ENCODE measurements at places on chromosomes 5 and 9.

DNA sequence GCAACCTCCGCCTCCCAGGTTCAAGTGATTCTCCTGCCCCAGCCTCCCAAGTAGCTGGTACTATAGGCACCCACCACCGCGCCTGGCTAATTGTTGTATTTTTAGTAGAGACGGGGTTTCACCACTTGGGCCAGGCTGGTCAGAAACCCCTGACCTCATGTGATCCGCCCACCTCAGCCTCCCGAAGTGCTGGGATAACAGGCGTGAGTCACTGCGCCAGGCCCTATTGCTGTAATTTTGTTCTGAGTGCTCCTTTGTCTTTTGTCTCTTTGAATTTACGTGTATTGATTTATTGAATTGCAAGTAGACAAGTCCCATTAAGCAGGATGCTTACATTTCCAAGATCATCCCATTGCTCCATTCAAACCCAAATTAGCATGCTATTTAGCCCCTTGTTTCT lies 186.7 kb downstream of the MSX2 start:
- DNase-seq, result no peak

DNA sequence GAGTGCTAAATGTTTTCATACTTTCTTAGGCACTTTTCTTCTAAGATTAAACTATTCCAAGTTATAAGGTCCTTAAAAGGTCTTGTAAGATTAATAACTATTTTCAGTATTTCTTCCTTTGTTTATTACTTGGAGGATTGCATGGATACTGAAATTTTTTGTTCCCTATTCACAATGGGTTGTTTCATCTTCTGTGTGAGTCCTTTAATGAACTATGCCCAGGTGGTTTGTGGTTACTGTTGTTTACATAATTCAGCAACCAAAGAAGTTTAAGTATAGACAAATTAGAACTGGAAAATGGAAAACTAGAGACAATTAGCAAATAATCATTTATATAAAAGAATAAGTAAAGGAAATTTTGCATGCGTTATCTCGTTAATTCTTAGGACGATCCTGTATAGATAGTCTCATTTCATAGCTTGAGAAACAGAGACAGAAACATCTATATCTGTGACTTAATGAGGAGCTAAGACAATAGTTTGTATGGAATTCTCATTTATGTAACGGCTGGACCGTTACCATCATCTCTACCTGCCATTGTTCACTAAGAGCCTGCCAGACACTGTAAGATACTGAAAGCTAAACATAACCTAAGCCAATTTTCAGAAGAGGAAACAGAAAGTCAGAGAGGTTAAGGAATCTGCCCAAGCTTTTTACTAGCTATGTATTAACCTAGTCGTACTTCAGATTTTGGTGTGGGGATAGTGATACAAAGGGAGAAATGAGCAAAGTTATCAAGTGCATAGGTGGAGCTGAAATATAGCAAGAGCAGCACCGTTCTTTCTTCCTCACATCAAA lies 148.2 kb downstream of the PAM start:
- no peak for DNase-seq

DNA sequence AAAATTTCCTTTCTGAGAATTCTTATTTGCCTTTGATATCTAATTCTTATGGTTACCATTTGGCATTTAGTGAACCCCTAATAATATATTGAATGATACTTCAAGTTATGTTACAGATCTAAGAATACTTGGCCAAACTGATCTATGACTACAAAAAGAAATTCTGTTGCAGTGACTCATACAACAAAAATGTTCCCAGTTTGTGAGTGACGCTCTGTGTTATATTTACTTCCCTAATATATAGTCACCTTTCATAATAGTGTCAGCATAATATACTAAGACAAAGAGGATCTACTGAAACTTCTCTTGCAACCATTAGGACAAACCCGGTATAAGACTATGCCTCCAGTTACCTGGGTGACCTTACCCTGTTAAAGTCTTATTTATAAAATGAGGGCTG lies 216.9 kb upstream of the TLX3 start:
- no peak for DNase-seq

DNA sequence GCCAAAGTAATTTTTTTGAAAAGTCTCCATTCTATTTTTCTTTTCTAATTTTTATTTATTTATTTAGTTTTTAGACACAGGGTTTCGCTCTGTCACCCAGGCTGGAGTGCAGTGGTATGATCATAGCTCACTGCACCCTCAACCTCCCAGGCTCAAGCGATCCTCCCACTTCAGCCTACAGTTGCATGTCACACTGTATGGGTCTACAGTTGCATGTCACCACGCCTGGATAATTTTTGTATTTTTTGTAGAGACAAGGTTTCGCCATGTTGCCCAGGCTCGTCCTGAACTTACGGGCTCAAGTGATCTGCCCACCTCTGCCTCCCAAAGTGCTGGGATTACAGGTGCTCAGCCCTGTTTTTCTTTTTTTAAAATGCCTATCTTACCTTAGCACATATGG lies 10.7 kb downstream of the FANCC start:
- DNase-seq, result no peak

GRCh38 chr9:114276908-114277821 lies 45.7 kb upstream of the ORM1 start:
- DNase-seq, result no peak

DNA sequence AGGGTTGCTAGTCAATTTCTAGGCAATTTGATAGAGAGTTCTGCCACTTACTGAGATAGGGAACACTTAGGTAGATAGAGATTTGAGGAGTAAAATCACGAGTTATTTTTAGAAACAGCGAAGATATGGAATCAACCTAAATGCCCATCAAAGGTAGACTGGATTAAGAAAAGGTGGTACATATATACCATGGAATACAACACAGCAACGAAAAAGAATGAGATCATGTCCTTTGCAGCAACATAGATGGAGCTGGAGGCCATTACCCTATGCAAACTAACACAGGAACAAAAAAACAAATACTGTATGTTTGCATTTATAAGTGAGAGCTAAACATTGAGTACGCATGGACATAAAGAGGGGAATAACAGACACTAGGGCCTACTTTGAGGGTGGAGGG lies 9.7 kb downstream of the ELL2 start:
- no peak for DNase-seq

DNA sequence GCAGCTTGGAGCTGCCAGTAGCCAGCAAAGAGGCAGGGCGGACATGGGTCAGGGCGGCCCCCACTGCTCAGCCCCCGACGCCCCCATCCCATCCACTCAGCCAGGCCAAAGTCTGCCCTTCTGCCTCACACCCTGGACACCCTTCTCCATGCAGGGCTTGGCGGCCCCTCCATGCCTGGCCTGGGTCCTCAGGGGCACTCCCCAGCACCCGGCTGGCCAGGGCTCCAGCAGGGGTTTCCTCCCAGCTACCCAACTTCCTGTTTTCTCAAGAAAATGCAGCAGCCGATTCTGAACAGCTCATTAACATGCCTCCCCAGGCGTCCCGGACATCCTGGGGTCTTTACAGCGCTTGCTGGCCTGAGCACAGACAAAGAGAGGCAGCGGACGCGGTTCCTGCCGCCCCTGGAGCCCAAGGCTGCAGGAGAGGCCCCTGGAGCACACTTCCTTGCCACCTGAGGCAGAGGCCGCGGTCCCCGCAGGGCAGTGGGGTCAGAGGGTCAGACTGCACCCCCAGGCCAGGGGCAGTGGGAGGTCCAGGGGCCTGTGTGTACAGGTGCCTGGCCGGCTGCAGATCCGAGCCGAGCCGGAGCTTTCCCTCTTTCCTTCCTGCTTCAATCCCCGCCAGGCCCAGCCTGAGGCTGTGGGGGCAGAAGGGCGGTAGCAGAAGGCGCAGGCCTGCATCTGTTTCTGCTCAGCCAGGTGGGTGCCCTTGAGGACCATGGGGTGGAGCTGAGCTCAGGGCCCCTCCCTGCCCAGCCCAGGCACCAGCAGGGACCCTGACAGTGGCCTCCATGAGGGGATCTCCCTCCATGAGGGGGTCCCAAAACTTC lies 18.7 kb upstream of the NRARP start:
- DNase-seq, result peak; percentile 31

DNA sequence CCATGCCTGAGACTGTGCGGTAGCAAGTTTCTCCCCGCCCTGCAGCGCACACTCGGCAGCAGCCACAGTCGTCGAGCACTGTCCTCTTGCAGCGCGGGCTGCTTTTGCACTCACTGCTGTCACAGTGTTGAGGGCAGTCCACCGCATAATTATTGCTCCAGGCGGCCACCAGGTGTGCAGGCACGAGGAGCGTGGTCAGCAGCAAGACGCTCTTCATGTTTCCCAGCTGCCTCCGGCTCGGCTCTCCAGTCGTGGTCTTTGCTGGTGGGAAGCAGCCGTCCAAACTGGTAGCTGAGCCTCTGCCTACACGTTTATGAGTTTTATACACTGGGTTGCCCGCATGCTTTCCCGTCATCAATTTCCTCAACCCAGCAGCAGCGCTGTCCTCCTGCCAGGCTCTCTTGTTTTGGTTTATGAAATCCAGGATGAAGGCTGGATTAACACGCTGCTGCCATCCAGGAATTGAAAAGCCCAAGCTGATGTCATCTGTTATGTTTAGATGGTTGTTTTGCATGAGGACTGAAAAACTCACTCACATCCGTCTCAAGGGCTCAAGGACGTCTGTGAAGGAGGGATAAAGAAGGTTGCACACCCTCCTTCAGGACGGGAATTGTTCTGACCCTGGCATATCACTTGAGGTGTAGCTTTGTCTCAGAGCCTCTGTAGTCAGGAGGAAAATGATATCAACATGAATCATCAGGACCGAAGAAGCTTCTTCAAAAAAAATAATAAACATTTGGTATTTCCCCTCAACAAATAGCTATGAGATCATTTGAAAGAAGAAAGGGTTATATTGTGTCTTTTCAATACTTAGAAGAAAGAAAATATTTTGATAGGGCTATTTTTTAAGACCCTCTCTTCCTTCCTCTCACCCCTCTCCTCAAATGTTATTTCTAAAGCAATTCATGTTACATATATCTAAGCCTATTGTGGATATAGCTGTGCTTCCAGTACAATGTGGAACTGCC lies at the start of gene ESM1:
Gene ESM1 (minus strand): TSS at position 293 of the 968 bp plus-strand sequence. CDS start 76 bp downstream, at position 217.
- no peak for DNase-seq

DNA sequence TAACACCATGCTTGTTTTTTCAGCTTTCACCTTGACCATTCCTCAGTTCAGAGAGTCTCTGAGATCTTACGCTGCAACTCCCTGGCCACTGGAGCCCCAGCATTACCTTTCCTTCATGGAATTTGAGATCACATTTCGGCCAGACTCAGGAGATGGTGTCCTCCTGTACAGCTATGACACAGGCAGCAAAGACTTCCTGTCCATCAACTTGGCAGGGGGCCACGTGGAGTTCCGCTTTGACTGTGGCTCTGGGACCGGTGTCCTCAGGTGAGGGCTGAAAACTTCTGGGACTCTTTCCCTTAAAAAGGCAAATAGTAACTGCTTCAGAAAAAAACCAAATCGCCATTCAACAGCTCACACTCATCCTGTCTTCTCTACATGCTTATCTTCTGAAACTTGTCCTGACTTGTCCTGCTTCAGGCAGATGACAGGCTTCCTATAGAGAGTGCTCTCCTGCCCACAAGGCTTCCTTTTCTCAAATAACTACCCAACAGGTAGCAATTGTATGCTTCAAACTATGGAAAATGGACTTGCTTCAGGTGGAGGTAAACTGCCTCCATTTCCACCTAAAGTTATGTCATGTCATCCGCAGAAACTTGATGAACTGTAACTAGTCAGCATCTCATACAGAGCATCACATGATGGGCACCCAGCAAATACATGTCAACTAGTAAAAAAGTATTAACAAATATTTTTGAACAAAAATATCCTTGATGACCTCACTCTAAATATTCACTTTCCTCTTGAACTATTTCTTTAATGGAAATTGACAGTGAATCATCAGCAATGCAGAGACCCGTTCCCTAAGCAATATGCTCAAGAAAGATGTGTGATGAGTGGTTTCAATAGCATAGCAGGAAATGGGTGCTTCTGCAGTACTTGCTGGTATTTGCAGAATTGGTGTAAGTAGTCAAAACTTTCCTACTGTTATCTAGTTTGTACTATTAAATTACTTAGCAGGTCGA lies 129.2 kb downstream of the LIFR start:
- DNase-seq, result no peak

DNA sequence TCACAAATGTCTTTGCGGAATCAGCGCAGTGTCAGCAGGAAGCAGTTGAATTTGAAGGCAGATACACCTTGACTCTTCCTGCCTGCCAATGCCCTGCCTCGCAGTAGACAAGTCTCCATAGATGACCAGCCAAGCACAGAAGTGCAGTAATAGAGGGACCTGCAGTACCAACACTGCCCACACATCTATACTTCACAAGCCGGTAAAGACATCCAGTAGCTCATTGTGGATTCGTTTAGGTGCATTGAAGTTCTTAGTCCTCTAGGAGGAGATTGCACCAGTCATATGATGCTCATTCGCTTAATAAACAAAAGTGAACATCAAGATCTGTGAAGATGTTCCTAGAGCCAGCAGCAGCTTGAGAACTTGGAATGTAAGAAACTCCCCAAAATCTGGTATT lies 7.1 kb upstream of the IFNA2 start:
- DNase-seq, result peak; percentile 14

- DNase-seq, result no peak
Observed at GRCh38 chr9:18795947-18796671, 236.9 kb downstream of the SAXO1 start.

DNA sequence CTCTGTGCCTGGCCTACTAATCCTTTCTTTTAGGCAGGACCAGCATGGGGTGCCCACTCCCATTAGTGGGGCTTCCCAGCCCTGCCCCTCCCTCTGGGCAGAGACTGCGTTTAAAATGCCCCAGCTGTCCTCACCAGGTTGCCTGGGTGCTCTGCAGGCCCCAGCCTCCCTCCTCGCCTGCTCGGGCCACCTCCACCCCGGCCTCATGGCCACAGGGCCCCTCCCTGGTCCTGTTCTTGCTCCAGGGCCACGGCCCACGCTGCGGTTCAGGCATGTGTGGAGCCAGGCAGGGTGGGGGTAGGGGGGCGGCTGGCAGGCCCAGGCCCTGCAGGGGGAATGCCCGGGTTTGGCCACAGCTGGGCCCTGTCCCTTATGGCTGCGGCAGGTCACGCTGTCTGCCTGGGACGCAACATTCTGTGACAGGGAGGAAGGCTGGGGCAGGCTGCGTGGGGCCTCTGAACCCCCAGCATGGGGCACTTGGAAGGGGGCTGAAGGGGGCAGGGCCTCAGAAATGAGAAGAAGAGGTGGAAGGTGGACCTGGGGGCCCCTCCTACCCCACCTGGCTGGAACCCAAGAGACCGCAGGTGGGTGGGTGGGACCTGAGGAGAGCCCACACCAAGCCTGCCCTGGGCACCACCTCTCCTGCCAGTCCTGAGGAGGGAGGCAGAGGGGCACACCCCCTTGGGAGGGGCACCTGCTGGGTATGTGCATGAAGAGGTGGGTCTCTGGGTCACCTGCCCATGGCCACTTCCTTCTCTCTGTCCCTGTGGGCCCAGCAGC lies at the start of gene LCN12:
Gene LCN12 (plus strand): TSS at position 733 of the 780 bp plus-strand sequence. CDS start 55 bp downstream, outside the sequence.
- DNase-seq, result no peak

GRCh38 chr5:139756971-139757370 lies 38.6 kb upstream of the PSD2 start:
- no peak for DNase-seq

DNA sequence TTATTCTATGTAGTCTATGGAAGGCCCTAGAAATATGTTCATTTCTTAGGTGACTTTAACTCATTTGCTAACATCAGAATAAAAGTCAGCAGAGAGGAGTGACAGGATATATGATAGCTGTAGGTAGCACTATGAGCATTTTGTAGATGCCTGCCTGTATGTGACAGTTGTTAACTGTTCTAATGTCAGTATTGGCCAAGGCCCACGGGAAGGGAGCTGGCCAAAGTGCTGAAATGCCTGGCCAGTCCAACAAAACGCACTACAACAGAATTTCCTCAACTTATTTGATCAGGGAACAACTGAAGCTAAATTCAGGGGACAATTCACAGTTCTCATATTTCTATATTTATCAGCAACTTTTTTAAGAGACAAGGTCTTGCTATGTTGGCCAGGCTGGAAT lies 20.8 kb downstream of the SV2C start:
- peak; percentile 10 for DNase-seq
